ENCODE measurements at places on chromosomes 4 and X.

DNA sequence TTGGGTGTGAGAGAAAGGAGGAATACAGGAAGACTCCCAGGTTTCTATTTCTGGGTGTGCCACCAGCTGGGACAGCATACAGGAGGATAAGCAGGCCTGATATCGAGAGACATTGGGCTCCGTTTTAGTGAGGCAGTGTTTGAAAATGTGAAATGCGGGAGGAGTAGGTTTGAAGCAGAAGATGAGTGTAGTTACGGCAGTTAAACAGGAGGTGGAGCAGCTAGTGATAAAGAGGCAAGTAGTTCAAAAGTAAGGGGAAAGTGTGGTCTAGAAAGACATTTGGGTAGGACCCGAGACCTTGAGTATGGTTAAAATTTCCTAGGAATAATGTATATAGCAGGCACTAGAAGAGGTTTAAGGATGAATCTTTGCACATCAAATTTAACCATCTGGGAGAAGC is 42.4 kb downstream of the DCUN1D4 start:
- DNase-seq = peak; percentile 20

DNA sequence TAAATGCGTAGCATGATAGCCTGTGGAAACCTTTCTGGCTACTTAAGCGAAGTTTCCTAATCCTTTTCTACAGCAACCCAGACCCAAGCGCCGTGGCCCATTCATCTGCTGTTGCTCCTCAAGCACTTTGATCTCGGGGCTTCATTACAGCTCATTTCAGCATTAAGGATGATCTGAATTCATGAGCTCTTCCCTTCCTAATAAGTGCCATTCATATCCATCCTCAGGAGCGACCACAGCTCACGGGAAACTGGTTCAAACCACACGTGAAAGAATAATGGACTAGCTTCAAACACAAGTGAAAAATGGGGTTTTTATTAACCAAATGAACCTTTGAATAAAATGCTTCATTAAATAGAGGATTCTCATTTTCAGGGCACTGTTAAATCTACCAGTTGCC is 202.6 kb upstream of the LEF1 start:
- DNase-seq = no peak

GRCh38 chr4:179415847-179416223 is 1973.6 kb upstream of the AGA start:
- DNase-seq = no peak

DNA sequence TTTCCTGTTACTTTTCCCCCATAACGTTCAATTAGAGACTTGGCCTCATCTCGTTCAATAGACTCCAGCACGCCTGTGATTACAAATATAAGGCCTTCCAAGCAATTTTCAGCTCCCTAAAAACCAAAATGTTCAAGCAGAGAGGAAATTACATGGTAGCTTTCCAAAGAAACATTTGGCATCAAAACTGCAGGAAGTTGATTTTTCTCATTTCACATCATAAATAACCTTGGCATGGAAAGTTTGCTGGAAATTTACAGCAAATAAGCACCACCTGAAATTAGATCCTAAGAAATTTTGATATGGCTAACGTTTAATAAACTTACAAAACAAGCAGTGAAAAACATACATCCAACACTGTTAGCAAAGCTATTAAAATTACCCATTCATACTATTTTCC is 53.3 kb downstream of the RFC1 start:
- no peak for DNase-seq

DNA sequence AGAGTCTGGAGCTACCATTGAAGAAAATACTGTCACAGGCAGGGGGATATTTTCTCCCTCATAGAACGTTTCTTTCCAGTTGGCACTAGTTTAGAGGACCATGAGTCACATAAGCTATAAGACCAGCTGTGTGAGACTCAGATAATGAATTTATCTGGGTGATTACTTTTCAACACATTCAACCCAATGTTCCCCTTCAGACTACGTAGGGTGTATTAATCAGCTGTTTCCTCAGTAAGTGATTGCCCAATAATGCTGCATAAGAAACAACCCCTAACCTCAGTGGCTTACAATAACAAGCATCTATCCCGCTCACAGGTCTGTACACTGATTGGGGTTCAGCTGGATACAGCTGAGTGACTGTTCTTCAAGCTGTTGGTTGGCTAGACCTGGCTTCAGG is 38.1 kb downstream of the CBLL2 start:
- DNase-seq = no peak

DNA sequence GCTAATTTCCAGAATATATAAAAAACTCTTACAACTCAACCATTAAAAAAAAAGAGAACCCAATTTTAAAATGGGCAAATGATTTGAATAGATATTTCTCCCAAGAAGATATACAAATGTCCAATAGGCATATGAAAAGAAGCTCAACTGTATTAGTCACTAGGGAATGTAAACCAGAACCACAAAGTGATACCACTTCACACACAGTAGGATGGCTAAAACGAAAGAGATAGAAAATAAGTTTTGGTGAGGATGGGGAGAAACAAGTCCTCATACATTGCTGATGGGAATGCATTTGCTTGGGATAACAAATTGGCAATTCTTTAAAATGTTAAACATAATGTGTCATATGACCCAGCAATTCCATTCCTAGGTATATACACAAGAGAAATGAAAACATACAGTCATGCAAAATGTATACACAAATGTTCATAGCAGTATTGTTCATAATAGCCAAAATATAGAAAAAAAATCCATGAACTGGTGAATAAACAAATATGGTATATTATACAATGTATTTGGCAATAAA is 5.7 kb downstream of the TCEAL3 start:
- DNase-seq = no peak

All from astrocyte of the cerebellum (primary cell).